Breast epithelium (tissue), 4 donors: ENCODE measurements at places on chromosomes 6 and 20. TPM values are rescaled to one million over a fixed set of nuclear protein-coding genes. Genes with fewer than 3 reads are reported as not detected.

TNNC2 gene
- 2.6 TPM for total RNA-seq

LY6G6D gene
- total RNA-seq: not detected

OXT gene
- total RNA-seq: not detected

NOL7 gene
- 83.4 TPM for total RNA-seq

SPATA25 gene
- total RNA-seq: 3.7 TPM

CTCFL gene
- total RNA-seq: not detected

TINAG gene
- total RNA-seq: not detected

TMEM63B gene
- total RNA-seq: 21.8 TPM

PRRT1 gene
- total RNA-seq: 2.8 TPM

METTL24 gene
- 3.4 TPM for total RNA-seq

SCRT2 gene
- not detected for total RNA-seq

RUNX2 gene
- 7.2 TPM for total RNA-seq

HS3ST5 gene
- total RNA-seq: not detected

ARMH2 gene
- total RNA-seq: not detected

CPXM1 gene
- 28.5 TPM for total RNA-seq

CUL9 gene
- total RNA-seq: 47.5 TPM

DSP gene
- 165 TPM for total RNA-seq

RIMS4 gene
- total RNA-seq: 0.66 TPM

CYP39A1 gene
- total RNA-seq: 12.3 TPM

RIPPLY2 gene
- total RNA-seq: not detected

BPIFB4 gene
- total RNA-seq: not detected

FIG4 gene
- 18.2 TPM for total RNA-seq

WASF1 gene
- total RNA-seq: 11.4 TPM
